ENCODE measurements at places on chromosomes 3 and 15. TPM values are rescaled to one million over a fixed set of nuclear protein-coding genes. Genes with fewer than 3 reads are reported as not detected.

DNA sequence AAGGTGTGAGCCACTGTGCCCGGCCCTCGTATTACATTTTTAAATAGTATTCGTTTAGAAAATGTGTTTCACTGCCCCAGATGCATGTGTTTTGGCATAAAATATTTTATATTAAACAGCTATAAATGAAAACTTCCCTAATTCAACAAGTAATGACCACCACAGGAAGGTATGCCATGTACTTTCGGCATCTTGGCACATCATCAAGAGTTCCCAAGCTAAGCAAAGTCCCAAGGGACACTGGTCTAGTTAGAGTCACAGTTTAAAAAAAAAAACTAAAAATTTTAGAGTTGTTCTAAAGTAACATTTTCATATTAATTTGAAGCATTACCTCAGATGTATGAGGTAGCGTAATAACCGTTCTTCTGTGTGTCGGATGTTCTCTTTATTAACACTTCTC lies 15.6 kb upstream of the ARPP19 start:
- DNase-seq = no peak

GRCh38 chr3:33659856-33660434 lies 58.1 kb downstream of the CLASP2 start:
- no peak for DNase-seq

Gene BFSP2
- 19.2 TPM for total RNA-seq

Gene KNG1
- total RNA-seq = not detected

Gene WWTR1
- total RNA-seq = 0.15 TPM
